ENCODE measurements at places on chromosomes 16 and 17.

DNA sequence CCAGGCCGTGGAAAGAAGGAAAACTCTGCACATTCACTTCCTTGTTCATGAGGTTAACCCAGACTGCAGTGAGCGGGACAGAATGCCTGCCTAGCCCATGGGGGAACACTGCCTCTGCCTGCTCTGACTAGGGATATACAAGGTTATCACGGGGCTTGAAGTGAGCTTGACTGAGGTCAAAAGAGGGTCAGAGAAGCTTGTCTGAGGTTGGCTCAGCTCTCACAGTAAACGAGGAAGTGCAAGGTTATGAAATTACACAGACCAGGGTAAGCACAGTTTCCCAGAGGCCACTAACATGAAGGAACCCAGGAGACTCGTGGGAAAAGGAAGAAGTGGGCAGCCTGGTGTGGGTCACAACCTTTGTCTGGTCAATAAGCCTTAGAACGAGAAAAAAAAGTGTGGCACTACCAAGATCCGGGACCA is 28.7 kb downstream of the HIC1 start:
- peak; percentile 19 for DNase-seq

DNA sequence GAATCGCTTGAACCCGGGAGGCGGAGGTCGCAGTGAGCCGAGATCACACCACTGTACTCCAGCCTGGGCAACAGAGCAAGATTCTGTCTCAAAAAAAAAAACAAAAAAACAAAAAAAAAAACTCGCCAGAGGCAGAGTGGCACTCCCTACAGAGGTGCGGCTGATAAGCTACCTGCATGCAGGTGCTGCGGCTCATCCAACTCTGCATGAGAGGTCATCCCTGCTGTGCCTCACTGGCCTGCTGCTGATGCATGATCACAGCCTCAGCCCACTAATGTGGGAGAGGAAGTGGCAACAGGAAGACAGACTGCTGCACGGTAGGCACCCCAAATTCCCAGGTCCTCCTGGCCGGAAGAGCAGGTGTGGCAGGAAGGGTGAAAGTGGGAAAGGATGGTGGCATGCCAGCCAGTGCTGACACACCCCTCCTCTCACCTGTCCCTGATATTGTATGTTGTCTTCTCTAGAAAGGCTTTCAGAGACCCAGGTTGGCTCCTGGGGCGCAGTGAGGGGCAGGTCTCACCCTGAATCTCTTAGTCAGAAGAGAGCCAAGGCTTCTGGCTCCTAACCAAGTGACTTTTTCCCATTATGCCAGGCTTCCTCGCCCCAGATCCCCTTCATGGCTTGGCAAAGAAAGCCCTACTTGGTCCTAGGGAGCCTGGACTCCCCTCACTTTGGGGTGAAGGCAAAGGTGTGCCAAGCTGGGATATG is 11.8 kb downstream of the NXPH3 start:
- no peak for DNase-seq

- DNase-seq = no peak
Measured at GRCh38 chr16:26930786-26931581, 135.7 kb upstream of the C16orf82 start.

GRCh38 chr17:49021095-49021767 is 24.0 kb downstream of the IGF2BP1 start:
- DNase-seq = no peak
